ENCODE measurements at places on chromosomes 16 and 17.

GRCh38 chr17:79176792-79177601 is 102.4 kb downstream of the ENGASE start:
- DNase-seq: no peak

GRCh38 chr17:14011036-14011692 is 58.1 kb upstream of the COX10 start:
- no peak for DNase-seq

DNA sequence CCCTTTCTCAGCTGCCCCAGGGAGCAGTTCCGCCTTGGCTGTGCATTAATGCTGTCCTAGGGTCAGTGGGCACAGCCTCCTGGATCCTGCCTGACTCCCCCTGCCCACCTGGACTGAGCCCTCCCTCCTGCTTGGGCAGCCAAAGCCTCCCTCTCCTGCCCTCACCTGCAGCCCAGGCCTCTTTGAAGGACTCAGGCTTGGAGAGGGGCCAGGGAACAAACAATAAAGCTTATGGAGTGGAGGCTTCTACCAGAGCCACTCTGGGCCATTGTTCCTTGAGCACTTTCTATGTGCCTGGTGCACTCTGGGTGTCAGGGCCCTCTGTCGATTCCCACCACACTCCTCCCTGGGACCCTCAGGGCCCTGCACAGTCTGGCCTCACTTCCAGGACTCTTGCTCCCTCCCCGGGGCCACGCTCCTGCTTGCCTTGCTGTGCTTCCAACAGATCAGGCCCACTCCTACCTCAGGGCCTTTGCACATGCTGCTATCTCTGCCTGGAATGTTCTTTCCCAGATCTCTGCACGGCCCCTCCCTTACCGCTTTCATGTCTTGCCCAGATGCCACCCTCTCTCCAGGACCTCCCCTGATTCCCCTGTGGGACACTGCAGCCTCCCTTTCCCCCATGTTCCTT is 5.0 kb downstream of the KCNJ12 start:
- no peak for DNase-seq

DNA sequence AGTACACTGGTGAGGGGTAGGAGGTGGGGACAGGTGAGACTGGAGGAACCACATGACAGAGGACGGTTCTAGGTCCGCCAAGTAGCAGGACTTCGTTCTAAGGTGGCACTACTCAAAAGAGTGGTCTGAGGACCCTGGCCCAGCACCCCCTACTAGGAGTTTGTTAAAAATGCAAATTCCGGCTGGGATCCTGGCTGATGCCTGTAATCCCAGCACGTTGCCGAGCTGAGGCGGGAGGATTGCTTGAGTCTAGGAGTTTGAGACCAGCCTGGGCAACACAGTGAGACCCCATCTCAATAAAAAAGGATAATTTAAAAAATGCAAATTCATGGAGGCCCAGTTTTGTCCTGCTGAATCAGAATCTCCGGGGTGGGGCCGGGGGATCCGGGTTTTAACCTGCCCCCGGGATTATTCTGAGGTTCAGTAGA is 59.1 kb downstream of the WSB1 start:
- no peak for DNase-seq

GRCh38 chr16:69761983-69762813 is at the start of gene WWP2:
TSS of gene WWP2 (plus strand) at chr16:69762332. CDS start at chr16:69787011, 24,679 bp downstream.
- peak; percentile 58 for DNase-seq

- no peak for DNase-seq
These were observed 5.9 kb upstream of the HOXB13 start for GRCh38 chr17:48734333-48735061.

- DNase-seq: no peak
These were observed 26.1 kb downstream of the PIEZO1 start for GRCh38 chr16:88758944-88759244.

DNA sequence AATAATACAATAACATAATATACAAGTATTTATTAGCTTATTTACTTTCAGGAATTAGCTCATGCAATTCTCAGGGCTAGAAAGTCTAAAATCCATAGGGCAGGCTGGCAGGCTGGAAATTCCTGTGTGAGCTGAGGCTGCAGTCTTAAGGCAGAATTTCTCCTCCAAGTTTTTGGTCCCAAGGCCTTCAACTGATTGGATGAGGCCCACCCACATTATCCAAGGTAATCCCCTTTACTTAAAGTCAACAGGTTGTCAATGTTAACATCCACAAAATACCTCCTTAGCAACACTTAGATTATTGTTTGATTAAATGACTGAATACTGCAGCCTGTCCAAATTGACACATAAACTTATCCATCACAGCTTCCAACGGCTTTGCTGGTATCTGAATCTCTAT is 32.9 kb upstream of the SOX9 start:
- DNase-seq: no peak

DNA sequence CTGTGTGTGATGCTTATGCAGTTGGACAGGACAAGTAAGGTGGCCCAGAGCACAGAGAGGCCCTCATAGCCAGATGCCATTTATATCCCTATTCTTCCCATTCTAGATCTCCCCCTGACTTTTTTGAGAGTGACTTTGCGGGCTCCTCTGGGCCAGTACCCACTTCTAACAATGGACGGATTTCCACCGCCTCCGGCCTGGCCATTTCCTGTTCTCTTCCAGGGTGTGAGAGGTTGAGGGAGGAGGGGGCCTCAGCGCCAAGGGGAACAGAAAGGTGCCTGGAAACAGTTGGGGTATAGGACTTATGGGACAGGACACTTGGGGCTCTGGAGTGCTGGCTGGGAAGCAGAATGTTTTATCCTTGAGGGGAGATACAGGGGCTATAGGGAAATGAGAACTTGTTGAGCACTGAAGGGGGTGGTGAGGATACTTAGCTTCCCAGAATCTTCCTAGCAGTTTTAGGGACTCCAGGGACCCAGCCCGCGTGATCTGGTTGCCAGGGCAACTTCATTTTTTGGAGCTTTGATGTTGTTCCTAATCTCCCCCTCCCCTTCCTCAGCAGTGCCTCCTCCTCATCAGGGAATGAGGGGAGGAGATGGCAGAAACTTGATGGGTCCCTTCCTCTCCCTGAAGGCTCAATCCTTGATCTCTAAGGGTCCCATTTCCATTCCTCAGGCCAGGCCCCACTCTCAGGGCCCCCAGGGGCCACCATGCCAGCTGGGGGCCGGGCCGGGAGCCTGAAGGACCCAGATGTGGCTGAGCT is 3.6 kb downstream of the TAOK2 start:
- no peak for DNase-seq

- DNase-seq: no peak
These were observed 21.2 kb upstream of the EIF1 start for GRCh38 chr17:41667280-41668041.

- DNase-seq: no peak
These were observed 28.3 kb downstream of the XPO6 start for GRCh38 chr16:28183484-28183883.

DNA sequence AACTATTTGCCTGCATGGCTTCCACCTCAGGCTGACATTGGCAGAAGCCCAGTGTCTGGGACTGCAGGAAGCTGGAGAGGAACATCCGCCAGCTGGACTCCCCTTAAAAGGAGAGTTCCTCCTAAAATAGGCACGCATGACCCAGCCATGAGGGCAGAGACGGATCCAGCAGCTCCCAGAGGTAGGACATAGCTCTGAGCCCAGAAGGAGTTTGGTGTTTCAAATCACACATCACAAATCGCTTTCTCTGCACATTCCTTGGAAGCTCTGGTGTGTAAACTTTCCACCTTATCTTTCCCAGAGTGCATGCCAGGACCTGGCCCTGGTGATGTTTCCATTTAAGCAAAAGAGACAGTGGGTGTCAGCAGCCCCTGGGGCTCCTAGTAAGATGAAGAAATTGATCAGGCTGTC is 231.1 kb upstream of the CDH5 start:
- peak; percentile 34 for DNase-seq

DNA sequence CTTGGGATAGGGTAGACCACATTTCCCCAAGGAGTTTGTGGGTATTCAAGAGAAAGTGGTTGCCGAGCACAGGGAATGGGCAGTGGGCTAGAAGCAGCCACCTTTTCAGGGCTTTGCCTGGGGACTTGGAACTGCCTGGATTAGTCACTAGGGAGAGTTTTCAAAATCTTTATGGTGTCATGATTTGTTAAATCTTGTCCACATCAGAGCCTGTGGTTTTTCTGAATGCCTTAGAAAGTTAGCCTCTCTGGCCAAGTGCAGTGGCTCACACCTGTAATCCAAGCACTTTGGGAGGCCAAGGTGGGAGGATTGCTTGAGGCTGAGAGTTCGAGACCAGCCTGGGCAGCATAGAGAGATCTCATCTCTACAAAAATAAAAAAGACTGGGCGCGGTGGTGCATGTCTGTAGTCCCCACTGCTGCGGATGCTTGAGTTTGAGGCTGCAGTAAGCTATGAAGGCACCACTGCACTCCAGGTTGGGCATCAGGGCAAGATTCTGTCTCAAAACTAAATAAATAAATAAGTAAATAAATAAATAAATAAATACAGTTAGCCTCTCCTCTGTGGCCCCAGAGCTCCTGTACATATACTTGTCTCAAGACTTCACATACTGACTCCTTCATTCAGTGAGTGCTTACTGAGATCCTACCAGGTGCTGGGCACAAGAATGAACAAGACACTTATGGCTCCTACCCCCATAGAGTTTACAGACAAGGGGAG is 76.3 kb upstream of the HNF1B start:
- peak; percentile 38 for DNase-seq

- no peak for DNase-seq
These were observed 99.7 kb downstream of the CBLN1 start for GRCh38 chr16:49181791-49182518.

- no peak for DNase-seq
These were observed 146.3 kb upstream of the PIRT start for GRCh38 chr17:10984220-10984619.

GRCh38 chr17:18139949-18140348 is 31.4 kb downstream of the MYO15A start:
- no peak for DNase-seq

- peak; percentile 68 for DNase-seq
These were observed 3.6 kb downstream of the CBX8 start for GRCh38 chr17:79792984-79793923.

GRCh38 chr16:70788668-70789594 is 12.0 kb downstream of the VAC14 start:
- DNase-seq: peak; percentile 65

All from fibroblast of skin of right quadriceps (primary cell).